Activated gamma-delta T cell treated with Interleukin-2 at 50 U/mL for 16 hours (primary cell): ENCODE measurements at places on chromosomes 12 and 14.

- DNase-seq: no peak
These were observed 930.5 kb upstream of the NOVA1 start for GRCh38 chr14:27528328-27528727.

DNA sequence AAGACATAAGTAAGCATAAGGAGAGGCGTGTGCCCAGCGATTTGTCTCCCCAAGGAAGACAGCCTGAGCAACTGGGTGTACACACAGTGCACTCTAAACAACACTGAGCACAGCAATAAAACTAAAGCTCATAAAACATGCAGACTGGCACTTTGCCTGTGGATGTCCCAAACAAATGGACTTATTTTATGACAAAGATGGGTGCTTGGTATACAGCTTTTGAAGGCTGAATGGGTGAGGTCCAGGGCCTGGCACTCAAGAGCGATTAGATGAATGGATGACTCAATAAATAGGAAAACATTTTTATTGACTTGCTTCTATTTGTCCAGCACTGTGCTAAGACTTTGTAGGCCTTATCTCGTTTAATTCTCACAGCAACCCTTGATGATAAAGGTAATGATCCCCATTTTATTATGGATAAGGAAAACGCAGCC is 28.5 kb downstream of the LGMN start:
- no peak for DNase-seq

DNA sequence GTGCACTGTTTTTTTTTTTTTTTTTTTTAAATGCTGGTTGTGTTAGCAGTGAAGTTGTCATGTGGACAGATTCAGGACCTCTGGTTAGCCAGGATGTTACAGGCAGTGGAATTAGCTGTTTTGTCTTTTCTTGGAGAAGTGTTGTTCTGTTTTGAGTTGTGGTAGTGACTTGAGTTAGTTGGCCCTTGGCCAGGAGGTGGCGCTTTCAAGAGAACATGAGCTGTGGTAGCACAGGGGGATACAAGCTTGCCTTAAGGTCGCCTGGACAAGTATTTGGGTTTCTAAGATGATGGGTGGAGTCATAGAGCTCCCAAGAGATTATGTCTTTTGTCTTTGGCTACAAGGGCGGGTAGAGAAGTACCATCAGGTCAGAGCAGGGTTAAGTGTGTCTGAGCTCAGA is 33.3 kb upstream of the CCDC198 start:
- no peak for DNase-seq

DNA sequence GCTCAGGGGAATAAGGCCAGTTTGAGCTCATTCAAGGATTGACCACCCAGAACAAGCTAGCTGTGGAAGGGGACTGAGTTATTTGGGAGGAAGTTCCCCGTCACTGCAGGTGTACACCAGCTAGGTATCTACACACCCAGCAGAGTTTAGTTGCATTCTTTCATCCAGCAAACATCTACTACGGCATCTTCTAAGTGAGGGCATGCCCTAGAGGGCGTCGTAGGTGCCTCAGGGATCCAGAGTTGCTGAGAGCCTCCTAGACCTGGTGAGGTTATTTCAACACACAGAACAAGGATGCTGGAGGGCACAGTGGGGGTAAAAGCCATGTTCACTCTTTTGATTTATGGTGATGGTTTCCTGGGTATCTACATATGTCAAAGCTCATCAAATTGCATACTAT is 149.6 kb downstream of the KSR2 start:
- no peak for DNase-seq

DNA sequence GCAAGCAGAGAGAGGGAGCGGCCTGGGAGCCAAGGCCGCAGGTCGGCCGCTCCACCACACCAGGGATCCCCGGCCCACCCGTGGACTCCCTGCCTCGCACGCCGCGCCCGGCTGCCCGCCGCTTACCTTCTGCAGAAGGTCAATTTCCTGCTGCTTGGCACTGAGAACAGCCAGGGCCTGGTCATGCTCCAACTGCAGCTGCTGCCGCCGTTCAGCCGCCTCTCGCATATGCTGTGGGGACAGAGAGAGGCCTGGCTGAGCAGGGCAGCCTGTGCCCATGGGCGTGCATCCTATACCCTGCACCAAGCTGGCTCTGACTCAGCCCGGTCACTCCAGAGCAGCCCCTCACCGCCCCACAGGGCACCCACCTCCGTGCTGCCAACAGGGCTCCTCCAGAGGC is 141.1 kb downstream of the PIWIL1 start:
- no peak for DNase-seq

DNA sequence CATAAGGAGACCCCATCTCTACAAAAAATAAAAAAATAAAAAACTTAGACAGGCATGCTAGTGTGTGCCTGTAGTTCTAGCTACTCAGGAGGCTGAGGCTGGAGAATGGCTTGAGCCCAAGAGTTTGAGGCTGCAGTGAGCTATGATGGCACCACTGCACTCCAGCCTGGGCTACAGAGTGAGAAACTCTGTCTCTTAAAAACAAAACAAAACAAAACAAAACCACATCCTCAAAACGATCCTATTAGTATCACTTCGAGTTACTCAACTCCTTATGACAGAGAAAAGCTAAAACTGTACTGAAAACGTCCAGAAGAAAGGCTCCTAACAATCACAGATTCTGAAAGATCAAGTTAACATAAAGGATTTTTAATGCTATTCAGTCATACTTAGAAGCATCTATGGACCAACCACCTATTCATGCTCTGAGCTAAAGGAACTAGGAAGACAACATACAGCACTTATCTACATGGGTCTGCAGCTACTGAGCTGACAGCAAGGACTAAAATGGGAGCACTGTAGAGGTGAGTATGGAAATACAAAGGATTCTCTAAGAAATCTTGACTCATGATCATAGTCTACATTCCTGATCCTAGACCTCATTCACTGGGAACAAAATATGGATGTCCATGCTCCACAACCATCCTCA is 75.3 kb upstream of the DUSP6 start:
- no peak for DNase-seq

- no peak for DNase-seq
These were observed 39.1 kb downstream of the SPATA7 start for GRCh38 chr14:88424573-88424972.

GRCh38 chr12:112977139-112977538 is 1.2 kb upstream of the OAS2 start:
- no peak for DNase-seq

GRCh38 chr12:118151755-118152154 is 15.8 kb downstream of the PEBP1 start:
- DNase-seq: no peak

- no peak for DNase-seq
These were observed 18.3 kb upstream of the LTA4H start for GRCh38 chr12:96053476-96054243.

- peak; percentile 46 for DNase-seq
These were observed 652 bp downstream of the BAZ1A start for GRCh38 chr14:34874386-34875030.

DNA sequence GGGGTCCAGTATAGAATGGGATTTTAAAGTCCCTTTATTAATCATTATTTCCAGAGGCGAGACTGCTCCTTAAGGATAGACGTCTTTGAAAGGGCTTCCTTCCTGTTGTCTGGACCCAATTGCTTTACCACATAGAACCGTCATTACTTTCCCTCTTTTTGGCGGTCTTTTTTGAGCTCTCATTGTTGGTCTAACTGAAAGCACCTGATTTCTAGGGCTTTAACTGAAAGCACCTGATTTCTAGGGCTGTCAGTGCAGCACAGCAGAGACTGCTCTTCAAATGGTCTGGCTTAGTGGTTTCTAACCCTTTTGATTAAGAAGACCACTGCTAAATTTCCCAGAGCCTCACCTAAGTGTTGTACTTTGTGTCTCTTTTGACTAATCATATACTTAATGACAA is 95.8 kb downstream of the PRKCH start:
- DNase-seq: no peak

GRCh38 chr14:93454224-93454623 is 23.5 kb downstream of the UNC79 start:
- no peak for DNase-seq

DNA sequence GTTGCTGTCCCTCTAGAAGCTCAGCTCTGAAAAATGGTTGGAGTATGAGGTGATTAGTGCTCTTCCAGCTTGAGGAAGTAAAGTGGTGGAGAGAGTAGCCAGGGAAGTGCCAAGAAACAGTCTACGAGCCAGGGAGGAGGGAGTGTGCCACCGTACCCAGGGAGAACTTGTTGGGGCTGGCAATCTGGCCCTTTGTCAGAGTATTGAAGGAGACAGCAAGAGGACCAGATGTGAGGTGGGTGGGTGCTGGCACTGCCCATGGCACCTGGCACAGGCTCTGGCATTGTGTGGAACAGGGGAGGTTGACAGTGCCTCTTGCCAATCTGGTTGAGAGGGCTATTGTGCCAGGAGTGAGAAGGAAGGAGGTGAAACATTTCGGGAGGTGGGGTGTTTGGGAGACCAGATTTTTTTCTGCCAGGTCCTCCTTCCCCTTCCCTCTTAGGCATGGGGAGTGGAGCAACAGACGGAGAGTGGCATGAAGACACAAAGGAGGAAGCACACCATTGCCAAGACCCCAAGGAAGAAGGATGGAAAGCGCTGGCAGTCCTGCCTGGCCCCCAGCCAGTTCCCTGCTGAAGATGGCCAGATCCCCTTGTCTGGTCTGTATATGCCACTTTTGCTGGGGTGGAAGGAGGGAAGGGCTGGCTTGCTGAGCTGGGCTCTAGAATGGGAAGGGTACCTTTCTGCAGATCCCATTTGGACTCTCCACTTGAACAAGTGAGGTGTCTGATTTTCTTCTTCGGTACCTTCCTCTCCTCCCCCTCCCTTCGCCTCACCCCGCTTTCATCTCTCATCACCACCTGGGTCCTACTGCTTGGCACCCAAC is 37.5 kb downstream of the ZFHX2 start:
- DNase-seq: no peak

DNA sequence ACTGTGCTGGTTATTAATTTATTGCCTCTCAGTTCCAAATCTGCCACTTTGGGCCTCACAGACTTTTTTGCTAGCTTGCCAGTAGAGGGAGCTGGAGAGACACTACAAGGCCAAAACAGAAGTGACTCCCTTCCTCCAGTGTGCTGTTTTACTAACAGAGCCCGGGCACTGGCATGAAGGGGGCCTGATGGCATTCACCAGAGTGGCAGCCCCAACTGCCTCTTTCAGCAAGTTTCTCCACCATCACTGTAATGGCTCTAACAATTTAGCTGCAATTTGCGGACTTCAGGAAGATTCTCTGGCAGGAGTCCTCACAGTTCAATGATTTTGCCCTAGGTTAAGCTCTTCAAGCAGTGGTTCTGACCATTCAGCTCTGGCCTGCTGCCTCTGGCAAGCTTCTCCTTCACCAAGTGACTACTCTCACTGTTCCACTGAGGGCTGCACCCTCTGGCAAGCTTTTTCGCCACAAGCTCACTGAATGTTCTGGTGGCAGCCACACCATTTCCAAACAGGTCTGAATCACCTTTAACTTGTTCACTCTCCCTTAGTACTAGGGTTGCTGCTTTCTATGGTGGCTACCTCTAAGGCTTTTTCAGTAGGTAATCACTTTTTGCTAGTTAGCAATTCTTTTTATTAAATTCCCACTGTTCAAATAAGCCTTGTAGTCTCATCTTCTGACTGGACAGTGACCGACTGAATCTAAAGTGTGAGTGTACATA is 104.9 kb downstream of the ZC3H14 start:
- DNase-seq: peak; percentile 26

GRCh38 chr12:72546106-72546505 is 273.9 kb downstream of the TRHDE start:
- DNase-seq: no peak

DNA sequence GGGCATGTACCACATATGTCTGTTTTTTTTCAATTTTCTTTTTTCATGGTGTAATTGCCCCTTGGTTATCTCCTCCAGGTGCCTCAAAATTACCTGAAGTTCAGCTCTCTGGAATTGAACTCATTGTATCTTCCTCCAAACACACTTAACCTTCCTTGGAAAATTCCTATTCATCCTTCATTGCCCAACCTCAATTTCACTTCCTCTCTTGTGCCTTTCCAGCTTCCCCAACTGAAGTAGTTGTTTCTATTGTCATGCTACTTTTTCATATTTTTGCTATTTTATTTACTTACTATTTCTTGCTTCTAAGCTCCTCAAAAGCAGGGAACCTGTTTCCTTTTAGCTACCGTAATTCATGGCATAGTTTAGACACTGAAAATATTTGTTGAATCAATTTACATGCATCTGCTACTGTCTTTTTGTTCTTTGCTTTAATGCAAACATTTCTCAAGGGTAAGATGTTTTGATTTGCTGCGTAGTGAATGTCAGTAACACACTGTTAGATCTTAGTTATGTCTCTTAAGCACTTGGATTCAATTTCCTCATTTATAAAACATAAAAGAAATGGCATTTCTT is 37.0 kb upstream of the STXBP6 start:
- no peak for DNase-seq

DNA sequence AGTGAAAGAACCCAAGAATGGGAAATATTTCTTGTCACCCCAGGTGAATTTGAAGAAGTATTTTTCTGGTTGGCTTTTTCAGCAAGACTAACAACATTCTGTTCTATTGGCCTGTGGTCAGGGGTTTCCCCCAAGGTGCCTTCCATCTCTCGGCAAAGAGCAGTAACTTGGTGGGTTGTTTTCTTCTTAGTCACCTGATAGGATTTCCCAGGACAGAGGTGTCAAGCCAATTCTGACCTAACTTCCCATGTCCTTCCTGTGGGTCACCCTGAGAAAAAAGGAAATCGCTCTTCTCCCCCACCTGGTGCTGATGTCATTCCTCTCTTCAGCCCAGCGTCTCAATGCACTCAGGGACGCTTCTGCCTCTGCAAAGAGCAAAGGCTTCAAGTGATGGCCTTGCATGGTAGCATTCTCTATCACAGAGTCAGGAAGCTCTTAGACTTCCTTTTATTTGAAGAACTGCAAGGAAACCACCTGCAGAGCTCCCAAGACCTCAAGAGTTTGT is 16.1 kb upstream of the IFNG start:
- peak; percentile 59 for DNase-seq

- no peak for DNase-seq
These were observed 31.1 kb downstream of the ATF7 start for GRCh38 chr12:53594897-53595615.

DNA sequence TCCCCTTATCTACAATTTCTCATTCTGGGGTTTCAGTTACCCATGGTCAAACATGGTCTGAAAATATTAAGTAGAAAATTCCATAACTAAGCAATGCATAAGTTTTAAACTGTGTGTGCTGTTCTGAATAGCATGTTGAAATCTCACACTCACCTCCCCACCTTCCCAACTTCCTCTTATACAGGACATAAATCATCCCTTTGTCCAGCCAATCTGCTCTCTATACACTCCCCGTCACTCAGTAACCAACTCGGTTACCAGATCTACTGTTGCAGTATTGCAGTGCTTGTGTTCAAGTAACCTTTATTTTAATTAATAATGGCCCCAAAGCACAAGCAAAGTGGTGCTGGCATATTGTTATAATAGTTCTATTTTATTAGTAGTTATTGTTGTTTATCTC is 420.5 kb downstream of the GXYLT1 start:
- DNase-seq: no peak

GRCh38 chr14:102195446-102195845 is 55.7 kb downstream of the WDR20 start:
- DNase-seq: no peak
